ENCODE measurements at places on chromosomes 2 and 18. TPM values are rescaled to one million over a fixed set of nuclear protein-coding genes. Genes with fewer than 3 reads are reported as not detected.

Gene BCL2L11
- 11.4 TPM for total RNA-seq

Gene ZBTB7C
- total RNA-seq = 0.09 TPM

Gene NFATC1
- 5.8 TPM for total RNA-seq

Gene TFPI
- total RNA-seq = 56.0 TPM

Gene FAM110C
- total RNA-seq = 0.06 TPM

Gene LHCGR
- total RNA-seq = not detected

Gene IL36A
- total RNA-seq = not detected

Gene PNKD
- 68.8 TPM for total RNA-seq

Gene OR6B2
- not detected for total RNA-seq

Gene FSHR
- not detected for total RNA-seq

Gene PROKR1
- not detected for total RNA-seq

Gene RSAD2
- 0.54 TPM for total RNA-seq

Gene ARL4C
- total RNA-seq = 91.8 TPM

Gene HOXD3
- total RNA-seq = 0.27 TPM

Gene MXD1
- total RNA-seq = 2.4 TPM

Gene KCNJ13
- not detected for total RNA-seq

Gene PIEZO2
- 0.58 TPM for total RNA-seq

Gene UGT1A3
- total RNA-seq = 0.13 TPM

Gene ASXL3
- not detected for total RNA-seq

Gene GRB14
- 5.2 TPM for total RNA-seq

Gene PLCL1
- total RNA-seq = not detected

Gene POTEC
- total RNA-seq = not detected

Gene CCDC141
- total RNA-seq = not detected

Gene HYCC2
- 3.1 TPM for total RNA-seq

Gene PJVK
- total RNA-seq = 1.7 TPM

Gene CD28
- not detected for total RNA-seq

Gene ANXA4
- total RNA-seq = 329 TPM

Gene ELOA2
- total RNA-seq = not detected

Gene REG3G
- not detected for total RNA-seq

Gene DCC
- not detected for total RNA-seq

Gene PRSS56
- total RNA-seq = not detected

Gene MYO7B
- 0.21 TPM for total RNA-seq

Gene UPP2
- total RNA-seq = not detected

Gene NPPC
- total RNA-seq = 0.22 TPM

Gene DNMT3A
- total RNA-seq = 6.1 TPM

Gene C1QL2
- 0.18 TPM for total RNA-seq

Gene KCNJ3
- not detected for total RNA-seq

Gene SH3RF3
- 0.38 TPM for total RNA-seq
